Breast epithelium (tissue), 4 donors: ENCODE measurements at places on chromosomes 4 and X. TPM values are rescaled to one million over a fixed set of nuclear protein-coding genes. Genes with fewer than 3 reads are reported as not detected.

DNA sequence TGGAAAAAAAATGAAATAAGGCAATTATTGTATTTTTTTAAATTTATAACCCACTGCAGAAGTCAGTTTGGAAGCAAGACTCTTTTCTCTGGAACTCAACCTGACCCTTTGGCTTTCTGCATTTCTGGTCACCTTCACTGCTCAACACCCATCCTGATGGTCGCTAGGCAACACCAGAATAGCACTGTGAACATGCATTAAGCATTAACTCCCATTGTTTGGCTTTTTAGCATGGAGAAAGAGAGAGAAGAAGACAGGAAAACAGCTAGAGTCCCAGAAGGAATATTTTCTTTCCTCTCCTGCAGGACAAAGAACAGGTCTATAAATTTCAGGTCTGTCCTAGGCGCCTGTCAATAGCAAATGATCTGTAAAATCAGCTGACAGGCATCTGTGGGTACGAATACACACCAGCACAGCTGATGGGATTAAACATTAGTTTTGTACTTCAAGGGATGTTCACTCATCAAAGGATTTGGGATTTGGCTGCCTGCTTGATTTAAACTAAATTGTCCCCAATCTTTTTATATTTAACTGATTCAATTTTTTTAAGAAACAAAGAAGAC is 137.2 kb upstream of the ETNPPL start:
- no peak for DNase-seq

GRCh38 chr4:8067945-8068896 is 90.4 kb downstream of the ABLIM2 start:
- no peak for DNase-seq

DNA sequence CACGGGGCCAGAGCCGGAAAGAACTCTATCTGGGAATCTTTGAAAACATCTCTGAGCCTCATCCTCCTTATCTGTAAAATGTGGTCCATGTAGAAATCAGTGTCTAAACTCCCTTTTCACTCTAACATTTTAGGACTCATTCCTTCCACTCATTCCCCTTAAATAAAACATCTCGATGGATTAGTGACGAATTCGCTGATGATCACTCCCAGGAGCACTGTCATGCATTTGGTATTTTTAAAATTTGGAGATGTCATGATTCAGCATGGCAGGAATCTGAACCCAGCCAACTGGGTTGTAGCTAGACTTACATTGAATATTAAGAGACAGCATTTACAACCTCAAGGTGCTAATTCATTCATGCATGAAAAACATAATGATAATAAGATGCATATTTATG is 88.1 kb downstream of the SPANXN3 start:
- no peak for DNase-seq

DNA sequence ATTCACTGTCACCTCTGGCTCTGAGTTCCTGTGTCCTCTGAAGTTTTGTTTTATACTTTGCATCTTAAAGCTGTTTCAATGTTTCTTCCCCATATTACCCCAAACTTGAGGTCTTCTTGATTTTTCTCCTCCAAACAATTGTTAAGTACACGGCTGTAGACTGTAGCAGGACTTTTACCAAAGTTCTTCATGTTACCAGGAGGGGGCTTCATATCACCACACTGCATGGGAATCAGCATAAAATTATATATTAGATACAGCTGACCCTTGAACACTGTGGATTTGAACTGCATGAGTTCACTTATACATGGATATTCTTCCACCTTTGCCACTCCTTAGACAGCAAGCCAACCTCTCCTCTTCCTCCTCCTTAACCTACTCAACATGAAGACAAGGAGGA is 56.6 kb downstream of the SPATA18 start:
- no peak for DNase-seq

GRCh38 chrX:139930916-139931645 is 1.8 kb downstream of the ATP11C start:
- no peak for DNase-seq

DNA sequence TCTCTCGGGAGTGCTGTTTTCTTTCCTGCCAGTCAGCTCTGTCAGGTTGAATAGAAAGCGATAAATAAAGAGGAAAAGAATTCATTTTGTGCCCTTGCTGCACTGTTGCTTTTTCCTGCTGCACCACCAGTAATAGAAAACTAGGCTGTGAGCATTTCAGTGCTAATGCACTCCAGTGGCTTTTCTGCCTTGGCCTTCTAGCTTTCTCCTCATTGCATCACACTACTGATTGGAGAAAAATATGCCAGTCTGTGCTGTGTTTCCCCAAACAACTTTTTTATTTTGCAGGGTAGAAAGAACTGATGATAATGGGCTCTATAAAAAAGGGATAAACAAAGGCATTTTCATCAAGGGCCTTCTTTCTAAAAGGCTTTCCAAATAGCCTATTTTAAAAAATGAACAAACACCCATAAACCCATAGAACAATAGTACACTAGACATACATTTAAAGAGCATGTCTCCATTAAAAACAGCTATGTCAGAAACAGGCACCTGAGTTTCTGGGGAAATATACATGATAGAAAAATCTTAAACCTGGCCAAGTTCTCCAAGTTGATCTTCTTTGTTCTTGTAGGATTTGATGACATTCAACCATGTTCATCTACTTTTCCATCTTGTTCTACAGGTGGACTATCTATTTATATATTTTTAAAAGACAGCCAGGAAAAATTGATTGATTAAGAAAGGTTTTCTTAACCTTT is 86.3 kb downstream of the GPRIN3 start:
- no peak for DNase-seq

GRCh38 chr4:20337261-20337664 is 85.6 kb downstream of the SLIT2 start:
- no peak for DNase-seq

DNA sequence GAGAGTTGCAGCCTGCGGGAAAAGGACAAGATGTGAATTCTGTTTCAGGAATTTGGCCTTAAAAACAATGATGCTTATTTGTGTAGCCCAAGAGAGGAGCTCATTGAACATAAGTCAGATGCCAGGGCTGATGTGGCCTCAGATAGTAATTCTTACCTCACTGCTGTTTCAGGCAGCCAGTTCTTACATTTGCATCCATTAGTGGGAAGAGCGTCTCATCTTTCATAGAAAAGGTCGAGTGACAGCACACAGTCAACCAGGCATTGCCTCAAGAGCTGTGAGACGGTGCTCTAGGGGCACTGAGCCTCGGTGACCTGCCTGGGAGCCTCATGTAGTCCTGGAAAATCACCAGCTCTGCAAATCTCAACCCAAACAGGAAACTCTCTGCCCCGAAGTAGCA is 174.9 kb upstream of the FRG1 start:
- DNase-seq = no peak

GRCh38 chrX:17021851-17022604 is 75.6 kb downstream of the REPS2 start:
- DNase-seq = no peak

GRCh38 chr4:161285461-161285860 is 878.3 kb downstream of the FSTL5 start:
- no peak for DNase-seq

GRCh38 chr4:90099812-90100211 is 27.4 kb upstream of the CCSER1 start:
- DNase-seq = no peak

- no peak for DNase-seq
Observed at GRCh38 chrX:74422576-74423288, 1.4 kb downstream of the SLC16A2 start.

DNA sequence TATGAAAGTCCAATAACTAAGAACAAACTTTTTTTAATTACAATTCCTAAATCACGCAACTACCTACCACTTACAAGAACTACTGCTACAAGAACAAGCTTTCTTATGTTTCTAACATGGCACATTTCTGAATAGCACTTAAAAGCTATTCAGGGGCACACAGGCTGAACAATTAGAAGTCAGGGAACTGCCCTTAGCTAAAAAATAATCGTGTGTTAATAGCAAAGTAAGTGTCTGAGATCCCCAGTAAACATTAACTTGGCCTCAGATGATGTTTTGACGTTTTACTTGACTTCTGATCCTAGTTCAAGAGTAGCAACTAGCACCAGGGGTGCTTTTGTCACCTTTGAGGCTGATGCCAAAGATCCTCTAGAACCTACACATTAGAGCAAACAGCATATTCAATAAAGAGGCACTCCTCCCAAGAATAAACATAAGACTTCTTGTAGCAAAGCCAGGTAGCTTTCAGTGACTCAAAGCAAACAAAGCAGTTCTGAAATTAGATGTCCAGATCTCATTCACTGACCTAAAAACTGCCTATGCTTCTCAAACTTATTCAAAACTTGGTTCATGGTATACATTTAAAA is 16.2 kb downstream of the SPOCK3 start:
- DNase-seq = no peak

DNA sequence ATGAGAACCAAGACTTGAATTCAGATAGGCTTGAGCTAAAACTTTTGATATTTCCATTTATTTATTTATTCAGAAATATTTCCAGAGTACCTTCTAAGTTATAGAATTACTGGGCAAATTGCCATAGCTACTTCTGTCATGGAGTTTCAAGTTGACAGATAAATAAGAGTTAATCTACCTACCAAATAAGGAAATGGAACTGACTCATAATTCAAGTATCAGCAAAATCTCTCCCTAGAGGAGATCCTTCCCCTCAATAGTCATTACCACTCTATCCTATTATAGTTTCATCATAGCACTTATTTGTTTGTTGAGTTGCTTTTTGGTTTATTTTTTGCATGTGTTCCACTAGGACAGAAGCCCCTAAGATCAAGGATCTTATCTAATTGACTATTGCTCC is 48.8 kb upstream of the CCSER1 start:
- DNase-seq = no peak

- no peak for DNase-seq
Observed at GRCh38 chr4:94349193-94349592, 6.6 kb upstream of the HPGDS start.

GRCh38 chr4:117908306-117909207 is 125.7 kb upstream of the NDST3 start:
- no peak for DNase-seq

DNA sequence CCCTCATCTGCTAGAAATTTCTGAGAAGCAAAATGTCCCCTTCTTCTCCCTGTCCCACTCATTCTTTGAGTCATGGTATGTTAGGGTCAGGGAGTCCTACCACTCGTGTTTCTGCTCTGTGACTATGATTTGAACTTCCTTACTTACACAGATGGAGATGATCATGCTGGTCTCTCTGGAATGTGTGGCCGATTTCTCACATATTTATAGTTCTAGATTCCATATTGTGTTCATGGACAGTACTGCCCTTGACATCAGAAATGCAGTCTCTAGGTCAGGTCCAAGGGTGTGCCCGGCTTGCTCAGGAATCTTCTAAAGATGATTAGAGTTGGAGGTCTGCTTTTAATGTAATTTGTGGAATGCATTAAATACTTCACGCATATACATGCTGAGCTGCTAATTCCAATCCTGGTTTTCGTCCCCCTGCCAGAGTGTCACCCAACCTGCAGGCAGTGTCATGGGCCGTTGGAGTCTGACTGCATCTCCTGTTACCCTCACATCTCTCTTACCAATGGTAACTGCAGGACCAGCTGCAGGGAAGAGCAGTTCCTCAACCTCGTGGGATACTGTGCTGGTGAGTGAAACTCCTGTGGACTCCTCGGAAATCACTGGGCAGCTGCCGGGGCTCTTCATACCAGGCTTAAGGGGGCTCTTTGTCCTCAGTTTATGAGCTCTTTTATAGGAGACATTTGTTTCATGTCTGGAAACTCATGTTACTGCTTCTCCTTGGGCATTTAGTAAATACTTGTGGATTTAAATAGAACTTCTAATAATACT is 214.1 kb upstream of the ANXA3 start:
- no peak for DNase-seq

DNA sequence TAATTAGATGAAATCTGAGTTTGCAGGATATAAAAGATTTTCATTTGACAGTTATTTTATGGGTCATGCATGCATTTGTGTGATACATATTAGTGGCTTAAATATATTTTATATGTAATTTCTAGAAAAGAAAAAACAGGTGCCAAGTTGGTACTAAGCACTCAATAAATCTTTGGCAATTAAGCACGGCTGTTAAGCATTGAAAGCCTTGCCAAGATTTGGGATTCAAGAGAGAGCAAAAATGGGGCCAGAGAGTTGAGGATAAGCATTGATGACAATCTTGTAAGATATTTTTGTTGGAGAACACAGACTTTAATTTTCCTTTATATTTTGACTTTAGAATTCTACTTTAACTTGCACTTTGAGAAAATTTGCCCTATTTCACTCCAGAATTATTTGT is 249.8 kb upstream of the MAD2L1 start:
- no peak for DNase-seq

DNA sequence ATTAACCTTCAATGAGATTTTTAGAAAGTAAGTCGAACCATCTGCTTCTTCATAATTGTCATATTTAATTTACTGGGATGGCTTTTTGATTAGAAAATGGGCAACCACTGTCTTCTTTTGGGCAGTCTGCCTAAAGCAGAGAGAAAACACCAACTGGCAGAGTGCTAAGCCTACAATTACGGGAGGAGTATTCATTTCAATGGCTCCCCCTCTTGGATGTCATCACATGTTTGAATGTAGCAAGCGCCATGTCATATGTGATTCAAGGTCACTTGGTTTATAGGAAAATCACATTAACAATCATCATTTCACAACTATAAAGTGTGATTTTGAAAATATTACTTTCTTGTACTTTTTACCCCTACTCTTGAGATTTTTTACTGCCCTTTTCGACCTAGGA is 261.9 kb downstream of the FRMPD4 start:
- DNase-seq = no peak

GRCh38 chrX:153818571-153819383 is 11.6 kb downstream of the PDZD4 start:
- no peak for DNase-seq

- DNase-seq = no peak
Observed at GRCh38 chr4:101370663-101371210, 23.4 kb upstream of the PPP3CA start.

DNA sequence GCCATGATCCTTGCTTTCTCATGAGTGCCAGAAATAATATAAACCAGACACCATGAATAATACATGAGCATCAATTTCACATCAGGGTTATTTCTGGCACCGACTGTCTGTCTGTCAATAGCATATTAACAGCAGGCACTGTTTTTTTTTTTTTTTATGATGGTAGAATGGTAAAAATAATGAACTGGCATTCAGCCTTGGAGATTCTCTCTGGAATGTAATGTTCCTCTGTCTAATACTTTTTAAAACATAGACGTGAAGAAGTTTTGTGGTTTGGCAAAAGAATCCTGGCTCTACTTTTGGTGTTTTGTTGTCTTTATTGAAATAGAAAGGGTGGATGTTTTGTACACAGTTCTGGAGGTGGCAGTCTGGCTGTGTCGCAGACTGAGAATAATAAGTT is 874.6 kb upstream of the PRKX start:
- no peak for DNase-seq

The TRIML2 gene
- not detected for total RNA-seq

The ANK2 gene
- 22.0 TPM for total RNA-seq

The TMSB15A gene
- 1.6 TPM for total RNA-seq

The SSX4 gene
- total RNA-seq = not detected

The ETDA gene
- not detected for total RNA-seq

The RHOXF2 gene
- total RNA-seq = not detected

The GLOD5 gene
- total RNA-seq = not detected

The KCND1 gene
- 0.66 TPM for total RNA-seq

The CNOT6L gene
- 53.1 TPM for total RNA-seq

The UCP1 gene
- total RNA-seq = 1.3 TPM

The ARHGAP24 gene
- 60.2 TPM for total RNA-seq

The REELD1 gene
- 0.98 TPM for total RNA-seq

The HSFX3 gene
- total RNA-seq = not detected

The FAM149A gene
- 7.9 TPM for total RNA-seq

The GRIA2 gene
- total RNA-seq = not detected

The EGF gene
- total RNA-seq = 15.5 TPM

The FHDC1 gene
- total RNA-seq = 2.0 TPM

The EDA2R gene
- total RNA-seq = 6.2 TPM

The EPHA5 gene
- 0.16 TPM for total RNA-seq

The ANAPC10 gene
- total RNA-seq = 45.5 TPM

The GPM6B gene
- 35.7 TPM for total RNA-seq
